ENCODE measurements at places on chromosomes 12 and 14. TPM values are rescaled to one million over a fixed set of nuclear protein-coding genes. Genes with fewer than 3 reads are reported as not detected.

- no peak overlapping the region for H3K27ac ChIP-seq
- H3K36me3 ChIP-seq: no peaks in the 10 kb centered on the region
- no peaks in the 10 kb centered on the region for H3K27me3 ChIP-seq
- DNase-seq: no peak
Observed at GRCh38 chr12:105262461-105263184, 26.6 kb upstream of the APPL2 start.

- H3K4me3 ChIP-seq: no peak overlapping the region
- H3K4me1 ChIP-seq: no peaks in the 10 kb centered on the region
- no peak for DNase-seq
- H3K27ac ChIP-seq: no peak overlapping the region
- no peaks in the 10 kb centered on the region for H3K36me3 ChIP-seq
Observed at GRCh38 chr12:40171501-40171900, 53.3 kb upstream of the LRRK2 start.

Gene SAMD4A
- 7.0 TPM for polyA plus RNA-seq

DNA sequence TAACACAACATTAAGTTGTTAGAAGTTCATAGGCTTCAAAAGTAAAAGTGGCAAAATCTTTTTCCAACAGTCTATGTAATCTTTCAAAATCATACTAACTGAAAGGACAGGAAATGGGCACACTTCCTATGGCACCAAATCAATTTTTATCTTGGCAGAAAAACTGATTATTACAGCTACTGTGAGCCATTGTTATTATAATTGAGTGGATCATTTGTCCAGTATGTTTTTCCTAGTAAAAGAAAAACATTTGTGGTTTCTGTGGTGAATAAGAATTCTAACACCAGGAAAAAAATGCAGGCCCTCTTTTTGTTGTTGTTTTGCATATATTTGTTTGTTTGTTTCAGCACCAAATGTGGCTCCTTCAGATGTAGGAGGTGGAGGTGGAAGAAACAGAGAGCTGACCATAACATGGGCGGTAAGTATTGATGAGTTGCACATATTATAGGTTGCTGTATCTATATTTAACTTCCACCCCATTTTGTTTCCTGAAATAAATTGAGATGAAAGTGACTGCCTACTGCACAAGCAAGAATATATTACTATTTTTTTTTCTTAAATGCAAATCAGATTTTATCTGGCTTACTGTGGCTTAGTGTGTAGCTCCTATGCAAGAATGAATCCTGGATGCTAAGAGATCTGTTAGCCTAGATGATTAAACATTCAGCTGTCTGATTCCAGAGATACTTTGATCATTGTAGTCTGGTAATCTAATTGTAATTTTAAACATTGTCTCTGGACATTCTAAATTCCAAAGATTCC lies 174.1 kb upstream of the PDZRN4 start:
- H3K36me3 ChIP-seq: no peaks in the 10 kb centered on the region
- peak; percentile 24 for DNase-seq
- H3K4me1 ChIP-seq: no peaks in the 10 kb centered on the region
- no peak overlapping the region for H3K4me3 ChIP-seq
- no peak overlapping the region for H3K27ac ChIP-seq

DNA sequence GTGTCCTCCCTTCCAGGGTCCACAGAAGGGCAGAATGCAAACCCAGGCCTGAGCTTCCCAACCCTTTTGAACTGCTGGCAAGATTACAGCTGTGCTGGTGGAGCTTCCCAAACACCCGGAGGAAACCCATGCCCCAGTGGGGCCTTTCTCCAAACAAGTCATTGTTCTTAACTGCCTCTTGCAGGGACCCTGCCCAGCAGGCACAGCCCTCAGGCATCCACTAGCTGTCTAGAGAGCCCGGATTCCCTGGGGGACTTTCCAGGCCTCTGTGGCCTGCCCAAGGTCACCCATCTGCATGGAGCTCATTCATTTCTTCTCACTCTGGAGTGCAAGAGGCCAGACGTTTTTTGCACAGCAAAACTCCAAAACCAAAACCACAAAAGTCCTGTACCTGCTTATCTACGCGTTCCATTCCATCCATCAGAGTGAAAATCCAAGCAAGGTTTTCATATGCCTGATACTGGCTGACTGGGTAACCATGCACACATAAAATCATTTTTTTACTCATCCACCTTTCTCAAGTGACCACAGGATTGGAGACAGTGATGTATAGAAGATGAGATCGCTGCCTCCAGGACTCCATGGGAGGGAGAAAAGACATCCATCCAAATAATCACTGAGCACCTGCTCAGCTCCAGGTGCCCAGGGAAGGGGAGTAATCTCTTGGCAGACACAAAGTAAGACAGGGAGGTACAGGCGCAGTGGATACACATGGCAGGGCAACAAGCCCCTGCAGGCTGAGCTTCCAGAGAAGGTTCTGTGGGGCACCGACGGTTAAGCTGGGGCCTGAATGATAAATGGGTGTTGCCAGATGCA lies 17.2 kb upstream of the BDKRB2 start:
- H3K36me3 ChIP-seq: no peaks in the 10 kb centered on the region
- H3K27ac ChIP-seq: no peak overlapping the region
- no peaks in the 10 kb centered on the region for H3K27me3 ChIP-seq
- no peak overlapping the region for H3K4me3 ChIP-seq

DNA sequence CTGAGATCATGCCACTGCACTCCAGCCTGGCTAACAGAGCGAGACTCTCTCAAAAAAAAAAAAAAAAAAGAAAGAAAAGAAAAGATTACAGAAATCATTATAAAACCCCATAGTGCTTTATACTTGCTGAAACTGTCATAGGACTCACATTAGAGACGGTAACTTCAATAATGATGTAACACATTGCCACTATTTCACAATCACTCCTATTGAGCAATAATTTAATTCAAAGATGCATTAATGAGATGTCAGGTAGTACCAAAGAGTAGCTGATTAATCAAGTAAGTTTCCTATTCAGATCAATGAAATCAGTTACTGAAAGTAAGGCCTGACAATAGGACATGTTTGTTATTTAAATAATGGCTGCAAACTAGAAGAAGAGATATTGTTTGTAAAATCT lies 751.5 kb upstream of the ALG10B start:
- H3K4me1 ChIP-seq: no peaks in the 10 kb centered on the region
- H3K36me3 ChIP-seq: no peaks in the 10 kb centered on the region
- no peak overlapping the region for H3K27ac ChIP-seq
- DNase-seq: no peak
- H3K4me3 ChIP-seq: no peak overlapping the region
- no peaks in the 10 kb centered on the region for H3K27me3 ChIP-seq

DNA sequence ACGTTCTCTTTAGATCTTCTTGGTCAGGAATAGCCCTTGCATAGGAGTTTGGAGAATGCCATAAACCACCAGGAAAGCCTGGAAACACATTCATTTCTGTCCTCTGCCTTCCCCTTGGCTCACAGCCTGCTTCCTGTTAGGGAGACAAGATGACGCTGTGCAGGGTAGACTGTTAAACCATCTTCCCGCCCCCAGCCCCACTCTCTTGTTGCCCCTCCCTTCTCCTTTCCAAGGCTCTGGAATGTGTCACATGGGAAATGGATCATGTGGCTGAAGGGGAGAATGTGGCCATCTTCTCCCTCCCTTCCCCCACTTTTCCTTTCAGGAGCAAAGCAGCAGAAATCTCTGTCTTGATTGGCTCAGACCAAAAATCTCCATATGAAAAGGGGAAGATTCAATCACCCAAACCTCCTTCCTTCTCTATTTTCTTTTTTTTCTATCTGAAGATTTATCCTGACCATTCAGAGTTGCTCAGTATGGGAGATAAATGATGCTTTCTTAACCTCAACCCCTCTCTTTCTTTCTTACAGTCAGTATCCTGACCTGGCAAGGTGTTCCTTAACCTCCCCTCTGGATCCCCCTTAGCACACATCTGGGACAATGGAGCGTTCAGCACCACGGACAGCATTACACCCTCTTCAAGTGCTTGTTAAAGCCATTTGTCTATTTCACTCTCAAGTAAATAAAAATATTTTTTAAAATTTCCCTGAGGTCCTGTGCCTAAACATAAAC lies 11.4 kb downstream of the GPR19 start:
- H3K27ac ChIP-seq: no peak overlapping the region
- no peak overlapping the region for H3K4me3 ChIP-seq
- H3K36me3 ChIP-seq: no peaks in the 10 kb centered on the region
- H3K27me3 ChIP-seq: no peaks in the 10 kb centered on the region
- H3K4me1 ChIP-seq: no peaks in the 10 kb centered on the region
- peak; percentile 33 for DNase-seq

DNA sequence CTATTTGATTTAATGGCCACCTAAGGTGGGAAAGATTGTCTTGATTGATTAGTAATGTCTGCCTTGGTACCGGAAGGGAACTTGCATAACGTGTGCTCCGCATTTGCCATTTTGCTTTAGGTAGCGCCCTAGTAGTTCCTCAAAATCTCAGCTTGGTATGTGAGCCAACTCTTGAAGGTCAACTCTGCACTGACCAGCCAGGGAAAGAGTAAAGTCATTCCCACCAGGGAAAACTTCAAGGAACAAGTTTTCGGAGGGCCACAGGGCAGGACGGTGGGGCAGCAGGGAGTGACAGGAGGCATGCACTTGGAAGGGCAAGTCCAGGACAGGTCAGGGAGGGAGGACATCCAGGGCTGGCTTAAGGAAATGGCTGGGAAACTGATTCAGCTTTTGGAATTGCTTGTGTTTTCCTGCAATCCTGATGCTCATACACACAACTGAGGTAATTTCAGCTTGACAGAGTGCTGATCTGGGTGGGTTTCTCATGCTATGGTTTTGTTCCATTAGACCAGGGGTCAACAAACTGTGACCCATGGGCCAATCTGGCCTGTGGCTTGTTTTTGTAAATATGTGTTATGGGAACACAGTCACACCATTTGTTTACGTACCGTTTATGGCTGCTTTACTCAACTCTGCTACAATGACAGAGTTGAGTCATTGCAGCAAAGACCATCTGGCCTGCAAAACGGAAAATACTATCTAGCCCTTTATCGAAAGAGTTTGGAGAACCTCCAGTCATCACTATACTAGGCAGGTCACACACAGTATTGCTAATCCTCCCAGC lies 184.5 kb downstream of the RBM19 start:
- H3K27me3 ChIP-seq: no peaks in the 10 kb centered on the region
- no peak overlapping the region for H3K4me3 ChIP-seq
- DNase-seq: no peak
- no peaks in the 10 kb centered on the region for H3K4me1 ChIP-seq
- H3K36me3 ChIP-seq: no peaks in the 10 kb centered on the region

DNA sequence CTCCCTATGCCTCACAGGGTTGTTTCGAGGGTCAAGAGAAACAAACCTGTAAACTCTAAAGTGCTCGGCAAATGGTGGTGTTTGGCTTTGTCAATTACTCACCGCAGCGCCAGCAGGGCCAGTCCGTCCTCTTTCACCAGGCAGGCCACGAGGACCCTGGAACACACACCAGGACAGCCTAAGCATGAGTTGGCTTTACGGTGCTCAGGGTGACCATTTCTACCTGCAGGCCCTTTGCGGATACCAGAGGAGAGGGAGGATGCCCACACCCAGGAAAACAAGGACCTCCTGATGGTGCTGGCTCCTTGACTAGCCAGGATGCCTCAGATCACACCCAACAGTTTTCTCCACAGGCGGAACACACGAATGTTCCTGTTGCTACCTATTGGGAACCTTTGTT lies 11.5 kb downstream of the COL2A1 start:
- H3K27me3 ChIP-seq: peaks cover 26% of the 10 kb centered on the region
- H3K27ac ChIP-seq: no peak overlapping the region
- no peak for DNase-seq
- H3K36me3 ChIP-seq: no peaks in the 10 kb centered on the region

Gene CLEC4D
- polyA plus RNA-seq: 0.30 TPM

DNA sequence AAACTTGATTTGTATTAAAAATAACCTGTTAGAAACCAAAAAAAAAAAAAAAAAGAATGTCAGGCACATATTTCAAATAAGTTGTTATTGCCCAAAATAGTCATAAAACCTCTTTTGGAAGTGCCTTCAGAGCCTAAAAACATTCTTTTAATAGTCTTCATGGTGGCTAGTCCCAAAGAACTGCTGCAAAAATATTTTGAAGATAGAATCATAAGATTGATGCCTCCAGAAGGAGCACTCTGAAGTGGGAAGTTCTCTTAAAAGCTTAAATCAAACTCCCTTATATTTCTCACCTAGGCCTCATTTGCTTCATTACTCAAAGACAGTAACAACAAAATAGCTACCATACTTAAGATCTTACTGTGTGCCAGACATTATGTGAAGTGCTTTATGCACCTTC lies 27.2 kb upstream of the NT5DC3 start:
- no peak overlapping the region for H3K27ac ChIP-seq
- no peak for DNase-seq
- H3K36me3 ChIP-seq: no peaks in the 10 kb centered on the region

Gene LTBP2
- 22.4 TPM for polyA plus RNA-seq

DNA sequence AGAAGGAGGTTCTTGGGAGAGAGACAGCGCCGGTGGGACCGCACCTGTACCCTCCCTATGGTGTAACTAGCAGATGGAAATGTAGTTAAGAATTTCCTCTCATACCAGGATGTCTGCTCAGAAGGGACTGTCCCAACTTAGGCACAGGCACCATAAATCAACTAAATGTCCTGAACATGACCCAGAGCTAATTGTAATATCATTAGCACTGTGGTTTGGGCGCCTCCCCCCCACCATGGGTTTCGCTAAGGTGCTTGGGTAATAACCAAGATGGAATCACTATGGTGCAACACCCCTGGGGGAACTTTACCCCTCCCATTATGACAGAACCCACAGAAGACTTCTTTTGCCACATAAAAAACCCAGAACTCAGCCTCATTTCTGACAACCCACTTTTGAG lies 15.9 kb downstream of the ZNF641 start:
- no peaks in the 10 kb centered on the region for H3K4me1 ChIP-seq
- no peaks in the 10 kb centered on the region for H3K27me3 ChIP-seq
- DNase-seq: no peak
- no peaks in the 10 kb centered on the region for H3K36me3 ChIP-seq

GRCh38 chr12:34603382-34604035 lies 581.2 kb downstream of the ALG10 start:
- no peak overlapping the region for H3K27ac ChIP-seq
- H3K4me1 ChIP-seq: no peaks in the 10 kb centered on the region
- H3K4me3 ChIP-seq: no peak overlapping the region
- H3K36me3 ChIP-seq: no peaks in the 10 kb centered on the region

DNA sequence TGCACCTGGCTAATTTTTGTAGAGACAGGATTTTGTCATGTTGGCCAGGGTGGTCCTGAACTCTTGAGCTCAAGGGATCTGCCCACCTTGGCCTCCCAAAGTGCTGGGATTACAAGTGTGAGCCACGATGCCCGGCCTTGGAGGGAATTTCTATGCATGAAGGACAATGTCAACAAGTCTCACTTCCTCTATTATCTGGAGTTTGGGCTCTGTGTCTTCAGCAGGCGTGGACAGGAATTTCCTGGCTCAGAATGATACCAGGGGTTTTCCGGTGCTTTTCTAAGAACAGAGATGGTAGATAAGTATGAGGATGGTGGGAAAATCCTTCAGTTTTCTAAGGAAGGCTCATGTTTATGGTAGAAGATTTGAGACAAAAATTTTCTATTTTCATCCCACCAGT lies 75.0 kb upstream of the CCDC60 start:
- no peaks in the 10 kb centered on the region for H3K4me1 ChIP-seq

Gene GALNT8
- 1.7 TPM for polyA plus RNA-seq

- H3K27me3 ChIP-seq: no peaks in the 10 kb centered on the region
- no peak overlapping the region for H3K4me3 ChIP-seq
- H3K27ac ChIP-seq: no peak overlapping the region
- DNase-seq: no peak
- no peaks in the 10 kb centered on the region for H3K36me3 ChIP-seq
- no peaks in the 10 kb centered on the region for H3K4me1 ChIP-seq
Observed at GRCh38 chr14:56474419-56475022, 105.1 kb upstream of the TMEM260 start.

- no peaks in the 10 kb centered on the region for H3K4me1 ChIP-seq
- no peak overlapping the region for H3K4me3 ChIP-seq
- no peak for DNase-seq
Observed at GRCh38 chr14:97851428-97851995, 1054.3 kb downstream of the VRK1 start.

Gene OTX2
- not detected for polyA plus RNA-seq

Gene TAS2R8
- not detected for polyA plus RNA-seq

All from left lung (tissue), 14 donors.